ENCODE measurements at places on chromosomes 5 and 9.

- no peak for ATAC-seq
Observed at GRCh38 chr5:37034955-37035354, 158.4 kb downstream of the NIPBL start.

GRCh38 chr5:99543841-99544240 lies 615.0 kb upstream of the CHD1 start:
- no peak for ATAC-seq

- no peak for ATAC-seq
Observed at GRCh38 chr5:3845230-3845629, 249.6 kb downstream of the IRX1 start.

GRCh38 chr5:134507452-134507851 lies 18.0 kb upstream of the JADE2 start:
- no peak for ATAC-seq

DNA sequence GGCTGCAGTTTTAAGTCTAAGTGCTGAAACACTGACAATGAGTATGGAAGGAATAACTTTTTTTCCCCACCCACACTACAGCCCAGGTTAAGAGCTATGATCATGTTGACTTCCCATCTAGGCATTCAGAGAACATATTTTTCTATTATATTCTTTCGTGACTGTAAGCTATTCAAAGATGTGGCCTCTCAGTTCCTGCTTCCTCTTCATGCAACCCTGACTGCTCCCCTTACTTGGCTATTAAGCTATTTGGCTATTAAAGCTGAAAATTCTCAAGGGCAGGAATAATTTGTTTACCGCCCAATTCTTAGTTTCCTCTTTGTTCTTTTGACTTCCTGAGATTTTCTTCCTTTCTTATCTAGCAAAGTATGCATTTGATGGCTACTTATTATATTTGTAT lies 18.6 kb upstream of the ALDH1A1 start:
- no peak for ATAC-seq

Data from activated T-helper 17 cell treated with anti-CD3 and anti-CD28 coated beads, Interleukin-2, amount 50 U/mL, for 72 hours (primary cell).